ENCODE measurements at places on chromosomes 6 and 20. TPM values are rescaled to one million over a fixed set of nuclear protein-coding genes. Genes with fewer than 3 reads are reported as not detected.

Gene BTNL2
- not detected for total RNA-seq

Gene AVP
- not detected for total RNA-seq

Gene SLC22A2
- total RNA-seq: not detected

DNA sequence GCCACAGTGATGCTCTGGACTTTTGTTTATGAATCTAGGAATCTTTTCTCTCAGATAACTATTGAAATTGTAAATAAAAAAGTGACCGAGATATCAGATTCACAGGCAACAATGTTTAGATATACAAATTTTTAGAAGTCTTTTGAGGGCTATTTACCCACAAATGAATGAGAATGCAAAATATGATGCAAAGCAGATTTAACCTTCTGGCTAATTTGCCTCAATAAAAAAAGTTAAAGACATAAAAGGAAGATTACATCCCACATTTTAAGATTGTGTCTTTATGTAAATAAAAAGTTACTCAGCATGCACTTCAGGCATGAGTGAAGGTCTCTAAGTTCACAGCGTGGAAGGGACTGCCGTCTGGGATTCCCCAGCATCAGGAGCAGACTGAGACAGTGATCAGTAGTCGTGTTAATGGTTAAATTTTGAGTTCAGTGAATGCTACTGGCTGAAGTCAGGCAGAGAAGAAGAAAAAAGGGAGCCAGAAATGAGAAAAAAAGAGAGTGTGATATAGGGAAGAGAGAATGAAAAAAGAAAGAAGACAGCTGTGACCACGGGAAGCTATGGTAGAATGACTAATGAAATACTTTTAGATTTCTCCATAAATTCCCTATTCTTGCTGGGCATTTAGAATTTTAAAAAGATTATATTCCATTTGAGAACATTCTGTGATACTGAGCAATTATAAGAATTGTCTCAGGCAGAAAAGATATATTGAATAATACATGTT, 93.6 kb downstream of the MYB start:
- H3K27ac ChIP-seq: no peak overlapping the region
- peaks cover 2% of the 10 kb centered on the region for H3K4me1 ChIP-seq
- no peak overlapping the region for H3K4me3 ChIP-seq
- H3K27me3 ChIP-seq: peaks cover 18% of the 10 kb centered on the region
- no peaks in the 10 kb centered on the region for H3K36me3 ChIP-seq

- H3K27ac ChIP-seq: peak overlapping the region; percentile 93
- H3K36me3 ChIP-seq: peaks cover 26% of the 10 kb centered on the region
- peak; percentile 89 for DNase-seq
- peak overlapping the region; percentile 90 for H3K4me3 ChIP-seq
These were observed 71.5 kb downstream of the HFE start for GRCh38 chr6:26158581-26159356.

DNA sequence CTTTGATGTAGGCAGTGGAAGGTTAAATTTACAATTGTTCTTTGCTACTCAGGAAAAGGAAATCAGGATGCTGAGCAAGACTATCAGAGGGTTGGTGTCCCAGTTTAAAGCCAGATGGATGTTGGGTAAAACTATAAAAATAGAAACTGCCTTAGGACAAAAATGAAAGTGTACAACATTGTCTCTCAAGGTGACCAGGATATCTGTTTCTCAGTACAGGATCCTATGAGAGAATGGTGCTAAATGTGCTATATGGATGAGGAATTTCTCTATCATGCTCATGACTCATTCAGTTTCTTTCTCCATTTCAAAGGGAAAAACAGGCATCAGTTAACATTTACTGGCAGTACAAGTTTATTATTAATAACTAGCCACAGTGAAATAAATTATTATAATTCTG, 534.2 kb upstream of the GJE1 start:
- H3K36me3 ChIP-seq: no peaks in the 10 kb centered on the region
- H3K27ac ChIP-seq: no peak overlapping the region
- H3K4me3 ChIP-seq: no peak overlapping the region

Measured in activated CD4-positive, alpha-beta T cell treated with anti-CD3 and anti-CD28 coated beads, Interleukin-2, amount 10 ng/mL, durations not matched to agents 24 days and 14 days (primary cell).